ENCODE measurements at places on chromosomes 12 and 14.

- DNase-seq: no peak
These were observed 613.6 kb upstream of the USP15 start for GRCh38 chr12:61646639-61647038.

DNA sequence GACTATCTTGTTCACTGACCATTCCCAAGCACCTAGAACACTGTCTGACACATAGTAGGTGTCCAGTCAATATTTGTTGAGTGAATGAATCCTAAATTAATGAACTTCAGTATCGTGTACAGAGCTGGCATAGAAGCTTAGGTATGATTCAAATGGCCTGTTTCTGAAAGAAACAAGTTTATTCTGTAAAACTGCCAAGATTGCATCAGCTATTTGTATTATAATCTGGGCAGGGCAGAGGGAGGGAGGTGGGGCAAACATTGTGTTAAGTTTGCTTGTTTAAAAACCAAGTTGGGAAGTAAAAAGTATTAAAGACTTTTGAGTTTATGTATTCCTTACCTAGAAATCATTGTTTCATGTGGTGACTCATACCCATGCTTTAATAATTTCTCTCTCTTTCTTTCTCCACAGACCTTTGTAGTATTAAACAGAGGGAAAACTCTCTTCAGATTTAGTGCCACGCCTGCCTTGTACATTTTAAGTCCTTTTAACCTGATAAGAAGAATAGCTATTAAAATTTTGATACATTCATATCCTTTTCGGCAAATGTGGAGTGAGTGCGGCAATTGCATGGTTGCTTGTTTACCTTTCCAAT lies 92.8 kb downstream of the SCN8A start:
- no peak for DNase-seq

GRCh38 chr14:79496701-79497100 lies 714.6 kb downstream of the DIO2 start:
- DNase-seq: no peak

DNA sequence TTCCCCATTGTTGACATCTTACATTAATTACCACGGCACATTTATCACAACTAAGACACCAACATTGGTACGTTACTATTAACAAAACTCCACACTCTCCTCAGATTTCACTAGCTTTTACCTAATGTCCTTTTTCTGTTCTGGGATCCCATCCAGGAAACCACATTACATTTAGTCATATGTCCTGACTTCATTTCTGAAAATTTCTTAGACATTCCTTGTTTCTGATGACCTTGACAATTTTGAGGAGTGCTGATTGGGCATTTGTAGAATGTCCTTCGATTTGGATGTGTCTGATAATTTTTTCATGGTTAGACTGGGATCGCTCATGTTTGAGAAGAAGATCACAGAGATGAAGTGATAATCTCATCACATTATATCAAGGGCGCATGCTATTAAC lies 34.6 kb upstream of the ACSM4 start:
- no peak for DNase-seq

DNA sequence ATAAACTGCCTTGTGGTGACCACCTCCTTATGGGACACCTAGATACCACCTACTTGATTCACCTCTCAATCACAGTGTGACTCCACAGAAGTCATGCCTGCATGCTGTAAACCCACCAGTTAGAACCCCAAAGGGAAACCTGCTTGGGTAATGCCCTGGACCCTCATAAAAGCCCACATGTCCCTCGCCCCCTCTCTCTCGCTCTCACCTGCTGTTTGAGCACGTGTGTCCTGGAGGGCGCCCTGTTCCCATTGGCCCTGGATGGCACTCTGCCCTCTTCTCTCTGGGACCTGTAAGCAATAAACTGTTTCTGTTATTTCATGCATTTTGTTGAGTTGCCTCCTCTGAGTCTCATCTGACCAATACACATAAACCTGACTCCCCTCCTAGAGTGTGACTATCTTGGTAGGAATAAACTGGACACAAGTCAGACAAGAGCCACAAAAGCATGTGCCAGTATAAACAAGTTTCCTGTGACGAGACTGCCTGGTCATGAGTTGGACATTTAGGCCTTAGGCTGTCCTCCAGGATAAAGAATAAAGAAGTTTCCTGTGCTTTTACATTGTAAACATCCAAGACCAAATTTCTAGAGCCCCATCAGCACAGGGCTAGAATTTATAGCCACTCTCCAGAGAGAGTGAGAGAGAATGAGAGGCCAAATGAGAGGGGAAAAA lies 8.6 kb downstream of the IFI27L2 start:
- DNase-seq: no peak

DNA sequence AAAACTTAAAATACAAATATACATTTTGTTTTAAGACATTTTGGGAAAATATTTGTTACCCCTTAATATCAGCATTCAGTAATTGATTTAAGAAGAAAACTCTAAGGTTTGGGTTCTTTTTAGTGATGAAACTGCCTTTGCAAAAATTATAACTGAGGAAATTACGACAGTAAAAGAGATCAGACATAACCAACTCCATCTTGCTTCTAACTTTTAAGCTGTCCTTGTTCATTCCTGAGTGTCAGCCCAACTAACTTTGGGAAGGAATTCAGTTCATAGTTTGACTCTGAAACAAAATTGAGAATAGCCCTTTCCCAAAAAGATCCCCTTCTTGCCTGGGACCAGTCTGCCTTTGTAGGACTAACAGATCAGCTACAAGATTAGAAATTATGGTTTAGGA lies 93.0 kb downstream of the TMTC1 start:
- DNase-seq: no peak

DNA sequence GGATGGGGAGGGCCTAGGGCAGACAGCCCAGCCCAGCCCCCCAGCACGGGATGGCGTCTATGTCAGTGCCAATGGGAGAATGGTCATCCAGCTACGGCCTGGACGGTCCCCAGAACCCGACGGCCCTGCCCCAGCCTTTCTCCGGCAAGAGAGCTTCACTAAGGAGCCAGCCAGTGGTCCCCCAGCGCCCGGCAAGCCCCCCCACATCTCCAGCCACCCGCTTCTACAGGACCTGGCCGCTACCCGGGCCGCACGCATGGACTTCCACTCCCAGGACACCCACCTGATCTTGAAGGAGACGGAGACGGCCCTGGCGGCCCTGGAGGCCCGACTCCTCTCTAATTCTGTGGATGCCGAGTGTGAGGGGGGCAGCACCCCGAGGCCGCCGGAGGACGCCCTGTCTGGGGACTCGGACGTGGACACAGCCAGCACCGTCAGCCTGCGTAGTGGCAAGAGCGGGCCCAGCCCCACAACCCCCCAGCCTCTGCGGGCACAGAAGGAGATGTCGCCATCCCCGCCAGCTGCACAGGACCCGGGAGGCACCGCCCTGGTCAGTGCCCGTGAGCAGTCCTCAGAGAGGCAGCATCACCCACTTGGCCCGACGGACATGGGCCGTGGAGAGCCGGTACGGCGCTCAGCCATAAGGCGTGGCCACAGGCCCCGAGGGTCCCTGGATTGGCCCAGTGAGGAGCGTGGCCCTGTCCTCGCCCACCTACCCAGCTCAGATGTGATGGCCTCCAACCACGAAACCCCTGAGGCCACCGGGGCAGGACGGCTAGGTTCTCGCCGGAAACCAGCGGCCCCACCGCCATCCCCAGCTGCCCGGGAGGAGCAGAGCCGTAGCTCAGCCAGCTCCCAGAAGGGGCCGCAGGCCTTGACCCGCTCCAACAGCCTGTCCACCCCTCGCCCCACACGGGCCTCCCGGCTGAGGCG lies 21.9 kb downstream of the CEP170B start:
- DNase-seq: no peak

DNA sequence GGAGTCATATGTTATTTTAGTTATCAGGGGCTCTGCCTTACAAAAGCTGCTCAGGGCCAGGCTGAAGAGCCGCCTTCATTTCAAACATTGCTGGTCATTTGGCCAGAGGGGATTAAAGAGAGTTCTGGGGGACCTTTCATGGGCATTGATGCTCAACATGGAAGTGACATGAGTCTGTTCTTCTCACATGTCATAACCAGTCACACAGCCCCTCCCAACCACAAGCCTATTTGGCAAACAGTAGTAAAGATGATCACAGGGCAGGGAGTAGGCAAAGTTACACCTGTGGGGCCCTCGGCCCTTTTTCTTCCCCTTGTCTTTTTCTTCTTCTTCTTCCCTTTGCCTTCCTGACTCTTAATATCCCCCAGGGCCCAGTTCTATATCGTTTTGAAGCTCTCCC lies 33.3 kb downstream of the CFAP54 start:
- DNase-seq: no peak

DNA sequence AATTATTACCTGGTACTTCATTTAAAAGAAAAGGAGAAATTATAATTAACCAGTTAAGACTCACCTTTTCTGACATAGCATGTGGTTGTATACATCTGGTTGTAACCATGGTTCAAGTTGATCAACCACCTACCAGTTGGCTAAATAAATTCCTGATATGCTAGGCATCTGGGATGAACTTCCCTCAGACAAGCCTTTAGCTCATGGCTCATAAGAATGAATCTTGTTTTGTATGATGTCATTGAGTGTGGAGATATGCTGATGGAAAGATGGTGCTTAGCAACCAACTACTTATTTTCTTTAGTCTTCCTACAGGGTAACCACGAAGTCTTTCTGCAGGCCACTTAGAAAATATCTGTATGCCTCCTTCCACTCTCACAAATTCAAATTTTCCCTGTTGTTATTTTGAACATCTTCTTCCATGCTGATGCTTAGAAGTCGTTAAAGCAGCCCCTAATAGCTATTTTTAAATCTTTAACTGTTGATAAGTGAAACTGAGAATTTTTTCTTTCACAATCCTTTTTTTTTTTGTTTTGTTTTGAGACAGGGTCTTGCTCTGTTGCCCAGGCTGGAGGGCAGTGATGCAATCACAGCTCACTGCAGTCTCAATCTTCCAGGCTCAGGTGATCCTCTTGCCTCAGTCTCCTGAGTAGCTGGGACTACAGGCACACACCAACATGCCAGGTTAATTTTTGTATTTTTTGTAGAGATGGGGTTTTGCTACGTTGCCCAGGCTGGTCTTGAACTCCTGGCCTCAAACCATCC lies 51.9 kb upstream of the PTHLH start:
- DNase-seq: no peak

DNA sequence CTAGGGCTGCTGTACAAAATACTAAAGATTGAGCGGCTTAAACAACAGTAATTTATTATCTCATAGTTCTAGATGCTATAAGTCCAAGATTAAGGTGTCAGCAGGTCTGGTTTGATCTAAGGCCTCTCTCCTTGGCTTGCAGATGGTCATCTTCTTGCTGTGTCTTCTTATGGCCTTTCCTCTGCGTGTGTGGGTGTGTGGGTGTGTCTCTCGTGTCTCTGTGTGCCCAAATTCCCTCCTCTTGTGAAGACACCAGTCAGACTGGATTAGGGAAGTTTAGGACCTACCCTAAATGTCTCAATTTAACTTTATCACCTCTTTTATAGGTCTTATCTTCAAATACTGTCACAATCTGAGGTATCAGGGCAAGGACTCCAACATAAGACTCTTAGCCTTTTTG lies 28.3 kb downstream of the DDHD1 start:
- DNase-seq: no peak

GRCh38 chr12:80188576-80188975 lies 89.2 kb downstream of the OTOGL start:
- DNase-seq: no peak

DNA sequence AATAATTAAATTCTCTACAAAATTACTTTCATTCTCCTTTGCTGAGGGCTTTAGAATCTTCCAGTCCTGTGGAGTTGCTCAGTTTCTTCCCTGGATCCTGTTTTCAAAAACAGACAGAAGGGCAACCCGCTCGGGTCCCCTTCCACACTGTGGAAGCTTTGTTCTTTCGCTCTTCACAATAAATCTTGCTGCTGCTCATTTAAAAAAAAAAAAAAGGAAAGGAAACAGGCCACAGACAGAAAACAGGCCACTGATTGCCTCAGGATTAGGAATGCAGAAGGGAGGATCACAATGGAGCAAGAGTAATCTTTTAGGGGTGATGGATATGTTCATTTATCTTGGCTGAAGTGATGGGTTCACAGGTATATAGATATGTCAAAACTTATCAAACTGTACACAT lies 29.5 kb upstream of the HIGD1C start:
- no peak for DNase-seq

DNA sequence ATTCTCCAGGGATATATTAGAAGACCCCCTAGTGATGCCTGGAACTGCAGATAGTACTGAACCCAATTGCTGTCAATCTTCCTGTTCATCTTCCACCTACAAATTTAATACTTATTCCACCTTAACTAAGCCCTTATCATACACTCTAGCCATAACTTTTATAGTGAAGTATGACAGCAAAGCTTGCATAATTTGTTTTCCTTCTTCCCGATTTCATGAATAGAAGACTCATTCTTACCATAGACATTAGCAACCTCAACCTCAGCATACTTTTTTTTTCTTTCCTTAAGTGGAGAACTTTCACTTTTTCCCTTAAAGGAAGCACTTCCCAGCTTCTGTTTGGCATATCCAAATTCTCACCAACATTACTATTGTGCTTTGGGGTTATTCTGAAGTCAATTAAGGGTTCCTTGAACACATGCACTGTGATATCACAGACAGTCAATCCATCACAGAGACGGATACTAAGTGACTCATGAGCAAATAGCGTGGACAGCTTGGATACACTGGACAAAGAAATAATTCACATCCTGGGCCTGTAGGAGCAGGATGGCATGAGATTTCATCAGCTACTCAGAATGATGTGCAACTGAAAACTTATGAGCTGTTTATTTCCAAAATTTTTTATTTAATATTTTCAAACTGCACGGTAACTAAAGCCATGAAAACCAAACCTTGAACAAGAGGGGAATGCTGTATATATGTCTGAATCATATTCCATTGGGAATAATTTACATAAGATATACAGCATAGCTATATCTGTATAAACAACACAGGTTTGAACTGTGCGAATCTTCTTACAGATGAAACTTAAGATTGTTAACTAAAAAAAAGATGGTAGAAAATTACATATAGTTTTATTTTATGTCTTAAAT lies 63.9 kb downstream of the SYT1 start:
- no peak for DNase-seq

DNA sequence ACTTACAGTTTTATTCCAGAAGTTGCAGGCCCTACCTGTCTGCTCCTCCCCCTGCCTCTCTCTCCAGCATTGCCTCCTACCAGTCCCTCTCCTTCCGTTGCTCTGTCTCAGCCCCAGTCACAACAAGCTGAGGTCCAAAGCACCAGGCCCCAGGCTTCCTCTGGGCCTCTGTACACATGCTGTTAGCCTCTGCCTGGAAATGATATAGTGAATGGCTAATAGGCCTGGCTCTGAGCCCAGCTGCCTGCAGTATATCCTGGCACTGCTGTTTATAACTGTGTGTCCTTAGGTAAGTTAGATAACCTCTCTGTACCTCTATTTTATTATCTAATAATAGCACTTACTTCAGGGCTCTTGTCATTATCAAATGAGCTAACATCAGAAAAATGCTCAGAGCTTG lies 114.9 kb upstream of the PWP1 start:
- DNase-seq: no peak

GRCh38 chr12:49827401-49828099 lies 663 bp downstream of the NCKAP5L start:
- DNase-seq: peak; percentile 53

- DNase-seq: no peak
These were observed 88.4 kb downstream of the PCNX1 start for GRCh38 chr14:70995671-70996070.

Data from Jurkat, Clone E6-1 (cell line).